NCI-H524 treated with DMSO at 0.1 percent for 48 hours (cell line): ENCODE measurements at places on chromosomes 11 and 22.

- DNase-seq: no peak
These were observed 6.2 kb upstream of the ANKRD13D start for GRCh38 chr11:67282876-67283371.

DNA sequence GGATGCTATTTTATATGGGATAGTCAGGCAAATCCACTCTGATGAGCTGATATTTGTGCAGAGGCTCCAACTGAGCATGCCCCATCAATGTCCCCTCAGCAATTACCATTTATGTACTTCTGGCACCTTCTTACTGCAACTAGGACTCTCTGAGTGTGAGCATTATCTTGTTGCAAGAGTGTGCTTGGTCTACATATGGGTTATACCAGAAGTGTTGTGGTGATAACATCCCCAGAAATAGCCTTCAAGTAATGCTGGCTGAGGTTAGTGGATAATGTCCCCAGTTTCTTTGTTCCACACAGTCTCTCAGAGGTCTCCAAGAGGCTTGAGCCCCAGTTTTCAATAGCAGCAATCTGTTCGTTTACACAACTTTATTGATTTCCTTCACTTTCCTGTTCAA is 408.6 kb downstream of the JRKL start:
- no peak for DNase-seq

- DNase-seq: no peak
These were observed 44.3 kb downstream of the PITPNB start for GRCh38 chr22:27874764-27875163.

- no peak for DNase-seq
These were observed 2.1 kb upstream of the PIK3C2A start for GRCh38 chr11:17209939-17210245.

DNA sequence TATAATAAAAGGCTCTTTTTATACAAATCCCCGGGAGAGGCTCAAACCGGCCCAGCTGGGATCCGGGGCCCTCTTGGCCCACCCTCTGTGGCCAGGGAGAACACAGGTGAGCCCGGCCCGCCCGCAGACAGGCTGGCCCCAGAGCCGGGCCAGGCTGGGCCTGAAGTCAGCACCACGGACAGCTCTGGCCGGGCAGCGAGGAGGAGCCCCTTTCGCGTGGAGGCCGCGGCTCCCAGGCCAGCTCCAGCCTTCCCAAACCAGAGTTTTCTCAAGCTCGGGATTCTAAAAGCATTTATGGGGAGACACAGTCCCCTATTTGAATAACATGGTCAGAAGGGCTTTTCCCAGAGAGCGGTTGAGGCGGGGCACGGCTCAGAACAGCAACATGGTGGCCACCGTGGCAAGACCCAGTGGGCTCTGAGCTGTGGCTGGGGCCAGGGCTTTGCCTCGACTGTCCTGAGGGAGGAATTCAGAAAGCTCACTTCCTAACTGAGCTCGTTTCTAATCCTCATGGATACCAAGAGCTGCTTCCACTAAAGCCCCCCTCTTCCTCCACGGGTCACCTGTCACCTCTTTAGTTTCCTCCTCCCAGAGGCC is 115.4 kb downstream of the BRD1 start:
- DNase-seq: no peak

- DNase-seq: no peak
These were observed 11.4 kb upstream of the MUC5AC start for GRCh38 chr11:1146365-1146764.

DNA sequence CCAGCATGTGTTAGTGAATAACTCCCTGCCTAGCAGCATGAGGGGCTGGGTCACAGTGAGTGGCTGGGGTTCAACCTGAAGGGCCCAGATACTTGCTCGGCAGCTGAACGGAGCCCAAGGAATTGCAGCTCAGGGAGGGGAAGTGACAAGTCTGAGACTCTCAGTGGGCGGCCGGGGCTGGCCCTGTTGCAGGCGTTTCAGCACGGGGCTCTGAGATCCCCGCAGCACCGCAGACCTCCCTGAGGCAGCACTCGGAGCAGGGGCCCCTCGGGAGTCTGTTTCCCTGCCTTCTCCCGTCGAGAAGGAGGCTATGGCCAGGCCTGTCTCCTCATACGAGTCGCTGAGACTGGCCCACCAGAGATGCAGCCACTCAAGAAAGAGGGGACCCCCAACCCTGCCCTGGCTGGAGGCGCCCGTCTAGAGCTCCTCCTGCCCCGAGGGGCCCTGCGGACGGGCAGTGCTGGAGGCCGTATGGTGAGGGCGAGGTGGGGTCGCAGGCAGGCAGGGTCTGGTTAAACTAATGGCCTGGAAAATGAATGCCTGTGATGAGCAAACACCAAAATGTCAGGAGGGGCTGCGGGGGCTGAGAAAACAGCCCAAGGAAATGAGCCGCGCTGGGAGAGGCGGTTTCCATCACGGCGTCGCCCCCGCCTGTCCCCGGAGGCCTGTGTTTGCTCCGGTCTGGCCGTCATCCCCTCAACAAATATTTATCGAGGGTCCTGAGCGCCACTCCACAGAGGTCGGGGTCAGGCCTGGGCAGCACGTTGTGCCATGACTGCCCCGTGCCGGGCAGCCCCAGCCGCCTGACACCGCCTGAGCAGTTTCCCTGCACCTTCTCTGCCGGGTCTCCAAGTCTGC is 9.3 kb downstream of the TSSC4 start:
- no peak for DNase-seq

- no peak for DNase-seq
These were observed 282.5 kb downstream of the TBC1D22A start for GRCh38 chr22:47044722-47045535.

DNA sequence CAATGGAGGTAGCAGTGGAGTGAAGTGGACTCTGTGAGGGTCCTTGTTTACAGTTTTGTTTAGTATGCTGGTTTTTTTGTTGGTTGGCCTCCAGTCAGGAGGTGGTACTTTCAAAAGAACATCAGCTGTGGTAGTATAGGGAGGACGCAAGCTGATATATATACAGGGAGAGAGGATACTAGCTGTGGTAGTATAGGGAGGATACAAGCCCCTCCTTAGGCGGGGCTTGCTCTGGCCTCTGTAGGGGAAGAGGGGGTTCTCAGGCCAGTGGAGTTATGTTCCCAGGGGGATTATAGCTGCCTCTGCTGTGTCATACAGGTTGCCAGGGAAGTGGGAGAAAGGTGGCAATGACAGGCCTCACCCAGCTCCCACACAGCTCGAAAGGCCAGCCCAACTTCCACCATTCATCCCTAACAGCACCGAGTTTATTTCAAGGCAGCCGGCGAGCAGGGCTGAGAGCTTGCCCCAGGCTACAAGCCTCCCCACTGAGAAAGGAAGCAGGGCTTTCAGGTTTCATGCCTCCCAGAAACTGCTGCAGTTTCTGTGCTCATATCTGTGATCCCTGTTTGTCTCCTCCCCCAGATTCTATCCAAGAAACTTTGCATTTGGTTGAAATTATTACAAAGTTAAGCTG is 10.4 kb downstream of the OR52E6 start:
- DNase-seq: no peak
